ENCODE measurements at places on chromosomes 5 and 9.

DNA sequence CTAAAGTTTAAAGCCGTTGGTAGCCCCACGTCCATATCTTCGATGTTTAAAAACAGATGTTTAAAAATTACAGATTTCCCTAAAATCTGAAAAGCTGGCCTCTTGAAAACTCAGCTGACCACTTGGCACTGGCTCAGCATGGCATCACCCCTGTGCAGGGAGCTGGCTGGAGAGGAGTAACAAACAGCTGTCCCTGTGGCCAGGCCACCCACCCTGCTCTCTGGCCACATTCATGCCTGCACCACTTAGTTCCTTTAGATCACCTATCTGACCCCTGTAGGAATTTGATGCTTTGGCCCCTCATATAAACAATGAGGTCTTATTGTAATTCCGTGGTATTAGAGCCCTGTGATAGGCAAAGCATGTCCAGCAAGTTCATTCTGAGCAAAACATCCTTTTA is 107.5 kb downstream of the FRMD3 start:
- no peak for DNase-seq

GRCh38 chr5:138720840-138721239 is 32.4 kb upstream of the CTNNA1 start:
- DNase-seq = no peak

GRCh38 chr5:126814721-126815404 is 37.9 kb downstream of the LMNB1 start:
- no peak for DNase-seq

- DNase-seq = no peak
Measured at GRCh38 chr9:18371141-18371540, 102.8 kb upstream of the ADAMTSL1 start.

DNA sequence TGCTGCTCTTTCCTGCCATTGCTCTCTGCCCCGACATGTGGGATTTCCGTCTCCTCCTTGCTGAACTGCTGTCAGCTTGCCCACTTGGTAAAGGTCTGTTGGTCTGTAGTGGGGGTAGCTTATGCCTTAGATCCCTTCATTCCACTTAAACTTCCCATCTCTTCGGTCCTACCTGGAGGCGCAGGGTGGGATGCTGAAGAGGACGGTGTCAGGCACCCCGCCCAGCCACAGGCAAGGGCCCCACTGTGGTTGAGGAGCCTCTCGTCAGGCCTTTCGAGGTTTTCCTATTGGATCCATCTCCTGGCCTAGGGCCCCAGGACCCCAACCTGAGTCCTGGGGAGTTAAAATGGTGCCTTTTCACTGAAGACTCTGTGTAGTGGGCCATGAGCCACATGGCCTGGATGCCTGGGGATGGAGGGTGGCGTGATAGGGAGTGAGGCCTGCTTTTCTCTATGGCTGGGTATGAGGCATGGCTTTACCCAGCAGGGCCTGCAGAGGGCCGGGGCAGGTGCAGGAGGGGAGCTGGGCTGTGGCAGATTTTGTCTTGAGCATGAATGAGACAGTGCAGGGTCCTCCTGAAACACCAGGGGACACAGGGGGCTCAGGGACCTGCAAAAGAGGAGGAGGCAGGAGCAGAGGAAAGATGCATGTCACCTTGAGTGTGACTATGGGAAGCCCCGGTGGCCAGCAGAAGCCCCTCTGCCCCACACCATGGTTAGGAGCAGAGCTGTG is 25.8 kb upstream of the RNF130 start:
- no peak for DNase-seq

All from NCI-H524 treated with DMSO at 0.1 percent for 48 hours (cell line).